ENCODE measurements at places on chromosomes 3 and 15.

- DNase-seq = no peak
Observed at GRCh38 chr3:101172516-101172915, 147.9 kb downstream of the IMPG2 start.

DNA sequence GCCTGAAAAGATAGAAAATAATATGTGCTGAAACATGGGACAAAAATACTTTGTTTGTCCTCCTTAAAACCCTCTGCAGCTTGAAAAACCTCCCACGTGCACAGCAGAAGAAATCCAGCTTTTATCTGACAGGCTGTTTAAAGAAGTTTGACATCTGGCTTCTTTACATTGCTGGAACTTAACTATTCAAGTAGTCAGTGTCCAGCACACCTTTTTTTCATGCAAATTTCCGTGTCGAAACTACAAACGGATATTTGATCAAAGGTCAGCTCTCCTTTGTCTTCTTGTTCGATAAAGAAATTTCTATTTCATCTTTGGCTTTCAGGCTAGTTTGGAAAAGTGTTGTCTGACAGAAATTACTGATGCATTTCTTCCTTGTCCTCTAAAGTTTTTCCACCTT is 66.8 kb upstream of the KBTBD8 start:
- no peak for DNase-seq

- DNase-seq = no peak
Observed at GRCh38 chr3:53242155-53242554, 13.7 kb downstream of the TKT start.

DNA sequence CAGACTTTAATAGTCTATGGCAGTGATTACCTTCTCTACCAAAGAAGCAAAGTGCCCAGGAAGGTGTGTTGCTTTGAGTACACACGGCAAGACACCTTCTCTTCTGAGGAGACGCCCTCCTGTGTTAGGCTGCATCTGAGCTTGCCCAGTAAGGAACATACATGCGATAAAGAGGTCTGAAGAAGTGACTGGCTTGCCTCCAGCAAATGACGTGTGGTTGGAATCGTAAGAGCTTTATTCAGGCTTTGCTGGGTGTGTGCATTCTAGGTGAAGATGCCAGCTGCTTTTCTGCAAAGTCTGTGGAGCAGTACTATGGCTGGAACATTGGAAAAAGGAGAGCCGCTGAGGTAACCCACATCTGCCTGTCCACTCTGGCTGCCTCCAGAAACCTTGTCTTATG is 22.4 kb downstream of the MAP6D1 start:
- no peak for DNase-seq
